Temporal lobe (tissue), 4 donors: ENCODE measurements at places on chromosomes 3 and 15. TPM values are rescaled to one million over a fixed set of nuclear protein-coding genes. Genes with fewer than 3 reads are reported as not detected.

OR5K3 gene
- total RNA-seq: not detected

LNP1 gene
- total RNA-seq: 7.6 TPM

DNAH12 gene
- 0.74 TPM for total RNA-seq

IL17RE gene
- total RNA-seq: 0.49 TPM

DPPA2 gene
- not detected for total RNA-seq

CPA3 gene
- not detected for total RNA-seq

ATP2B2 gene
- total RNA-seq: 76.2 TPM

SLCO3A1 gene
- 9.3 TPM for total RNA-seq

CPLX3 gene
- total RNA-seq: 0.49 TPM

SENP8 gene
- 3.4 TPM for total RNA-seq

FETUB gene
- not detected for total RNA-seq

PDZRN3 gene
- total RNA-seq: 28.0 TPM

PLA2G4F gene
- not detected for total RNA-seq

RASL12 gene
- 2.2 TPM for total RNA-seq

TTC21A gene
- total RNA-seq: 2.0 TPM

CD80 gene
- 0.49 TPM for total RNA-seq

RHOV gene
- total RNA-seq: 8.9 TPM

CERS3 gene
- total RNA-seq: 0.74 TPM

MYH15 gene
- 0.25 TPM for total RNA-seq

PCOLCE2 gene
- total RNA-seq: 3.2 TPM

CLDN18 gene
- under 0.01 TPM for total RNA-seq

CCR9 gene
- not detected for total RNA-seq

ITPR1 gene
- 64.4 TPM for total RNA-seq

SLC25A36 gene
- total RNA-seq: 143 TPM

ISL2 gene
- not detected for total RNA-seq
